Stimulated activated CD4-positive, alpha-beta T cell treated with anti-CD3 and anti-CD28 coated beads, Interleukin-15, amount 100 ng/mL, for 48 hours (primary cell): ENCODE measurements at places on chromosomes 3 and 15.

GRCh38 chr3:27789420-27789819 lies 67.3 kb upstream of the EOMES start:
- DNase-seq = no peak

DNA sequence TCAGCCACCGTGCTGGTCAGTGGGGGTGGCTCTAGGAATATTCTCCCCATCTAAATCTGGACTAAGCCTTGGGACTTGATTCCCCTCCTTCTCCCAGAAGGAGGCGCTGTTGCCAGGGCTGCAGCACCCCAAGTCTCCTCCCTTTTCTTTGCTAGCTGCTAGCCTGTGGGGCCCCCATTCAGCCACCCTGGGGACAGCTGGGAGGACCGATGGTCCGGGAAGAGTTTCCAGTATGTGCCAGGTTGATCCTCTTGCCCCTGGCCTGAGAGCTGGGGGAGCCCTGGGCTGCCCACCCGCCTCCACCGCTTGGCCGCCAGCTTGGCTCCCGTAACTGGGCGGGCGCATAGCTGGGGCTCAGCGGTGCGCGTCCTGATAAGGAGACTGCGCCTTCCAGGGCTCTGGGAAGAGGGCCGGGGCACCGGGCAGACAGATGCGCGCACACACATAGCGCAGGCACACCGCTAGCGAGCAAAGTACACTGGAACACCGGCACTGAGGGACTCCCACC lies 4.2 kb downstream of the SMAD6 start:
- DNase-seq = no peak

GRCh38 chr3:177426878-177427495 lies 229.7 kb upstream of the TBL1XR1 start:
- DNase-seq = peak; percentile 50

DNA sequence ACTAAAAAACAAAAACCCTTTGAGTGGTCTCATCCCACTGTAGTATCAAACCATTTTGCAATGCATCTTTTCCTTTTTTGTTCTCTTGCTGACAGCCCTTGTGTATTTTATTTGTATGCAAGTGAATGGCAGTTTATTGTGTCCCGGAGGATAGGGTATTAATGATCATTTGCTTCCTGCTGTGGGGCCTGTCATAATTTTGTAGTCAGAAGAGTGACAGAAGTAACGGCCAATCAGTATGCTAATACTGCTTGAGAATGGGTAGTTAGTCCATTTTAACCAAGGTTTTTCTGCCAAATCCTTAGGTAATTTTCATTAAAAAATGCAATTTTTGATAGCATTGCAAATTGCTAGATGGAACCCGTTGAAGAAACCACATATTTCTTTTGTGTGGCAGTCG lies 75.5 kb upstream of the PLSCR5 start:
- DNase-seq = no peak

- no peak for DNase-seq
These were observed 9.6 kb upstream of the TAGLN3 start for GRCh38 chr3:111989061-111989678.

- DNase-seq = no peak
These were observed 425.2 kb upstream of the TBL1XR1 start for GRCh38 chr3:177622520-177622919.
